ENCODE measurements at places on chromosomes 3 and 15.

- no peak for DNase-seq
Observed at GRCh38 chr15:96172417-96172816, 158.1 kb upstream of the NR2F2 start.

GRCh38 chr3:179450901-179451264 lies 387 bp downstream of the GNB4 start:
- DNase-seq, result no peak

- DNase-seq, result no peak
Observed at GRCh38 chr3:152858170-152858800, 23.4 kb downstream of the P2RY1 start.

DNA sequence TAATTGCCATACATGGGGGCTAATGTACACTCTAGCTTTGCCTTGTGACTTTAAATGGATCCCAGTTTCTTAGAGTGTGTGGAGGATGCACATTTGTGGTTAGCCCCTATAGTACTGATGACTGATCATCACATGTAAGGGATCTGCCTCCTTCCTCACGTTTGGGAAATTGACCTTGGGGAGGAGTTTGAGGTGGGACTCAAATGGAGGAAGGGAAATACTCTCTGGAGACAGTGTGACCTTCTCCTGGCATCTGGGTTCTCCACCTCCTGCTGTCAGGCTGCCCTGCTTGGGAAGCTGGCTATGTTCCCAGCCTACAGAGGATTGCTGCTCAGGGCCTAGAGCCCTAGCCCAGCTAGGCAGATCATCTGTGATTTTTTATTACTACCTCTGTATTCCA lies 48.7 kb downstream of the PPM1L start:
- no peak for DNase-seq

- DNase-seq, result no peak
Observed at GRCh38 chr3:46399557-46399956, 7.3 kb downstream of the CCR5AS start.

DNA sequence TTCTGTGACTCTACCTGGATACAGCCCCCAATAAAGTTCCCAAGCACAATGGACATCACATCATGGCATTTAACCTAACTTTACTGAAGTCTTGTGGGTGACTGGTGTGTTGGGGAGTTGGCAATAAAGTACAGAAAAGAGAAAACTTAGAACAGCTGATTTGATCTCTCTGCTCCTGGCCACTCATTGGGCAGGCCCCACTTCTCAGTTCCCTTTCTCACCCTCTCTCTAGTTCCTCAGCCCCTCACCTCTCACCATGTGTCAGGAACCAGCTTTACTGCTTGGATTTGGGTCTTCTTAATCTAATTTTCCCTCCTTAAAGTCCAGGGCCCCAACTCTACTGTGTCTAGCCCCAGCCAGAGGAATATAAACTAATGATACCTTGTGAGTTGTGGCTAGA lies 713 bp upstream of the MUC13 start:
- no peak for DNase-seq

- DNase-seq, result no peak
Observed at GRCh38 chr3:54964081-54964480, 36.2 kb upstream of the LRTM1 start.

DNA sequence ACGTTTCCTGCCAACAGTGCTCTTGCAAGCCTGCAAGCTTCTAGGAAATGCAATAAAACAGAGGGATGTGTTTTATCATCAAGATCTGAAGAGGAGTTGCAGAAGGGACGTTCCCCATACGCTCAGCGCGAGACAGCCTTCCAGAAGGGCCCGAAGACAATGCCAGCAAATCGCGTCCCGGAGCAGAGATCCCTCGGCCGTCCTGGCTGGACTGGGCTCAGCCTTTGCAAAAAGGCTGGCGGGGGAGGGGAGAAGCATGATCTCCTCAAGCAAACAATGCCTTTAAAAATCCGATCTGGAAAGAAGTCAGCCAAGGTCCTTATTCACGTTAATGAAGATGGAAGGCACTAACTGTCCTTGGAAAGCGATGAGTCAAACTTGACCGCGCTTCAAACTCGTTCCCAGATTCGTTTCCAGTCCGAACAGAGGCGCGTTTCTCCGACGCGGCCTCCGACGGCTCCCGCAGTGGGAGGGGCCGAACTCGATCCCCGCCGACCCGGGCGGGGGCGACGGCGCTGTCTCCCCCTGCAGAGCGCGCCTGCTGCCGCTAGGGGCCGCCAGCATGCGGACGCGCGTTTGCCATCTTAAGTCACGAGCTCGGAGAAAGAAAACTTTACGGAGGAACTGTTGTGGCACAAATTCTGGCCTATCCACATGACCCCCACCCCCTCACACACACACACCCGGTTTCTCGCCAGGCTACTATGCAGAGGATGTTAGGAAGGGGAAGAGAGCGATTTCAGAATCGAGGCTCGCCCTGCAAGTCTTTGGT lies 5.5 kb downstream of the BCL6 start:
- peak; percentile 48 for DNase-seq

- DNase-seq, result no peak
Observed at GRCh38 chr3:109532257-109533216, 195.2 kb upstream of the DPPA4 start.

- DNase-seq, result no peak
Observed at GRCh38 chr15:74843891-74844299, 939 bp upstream of the ULK3 start.

- no peak for DNase-seq
Observed at GRCh38 chr3:157785102-157785826, 282.0 kb upstream of the VEPH1 start.

GRCh38 chr15:77840991-77841775 lies 208.5 kb upstream of the LINGO1 start:
- no peak for DNase-seq

Data from NCI-H2029 treated with DMSO at 0.1 percent for 48 hours (cell line).